ENCODE measurements at places on chromosomes 2 and 18.
A peak's percentile ranks its signal among the peaks of the same experiment; 100 is the strongest.

GRCh38 chr2:39246382-39246980 is 2.7 kb upstream of the CDKL4 start:
- no peak for DNase-seq

DNA sequence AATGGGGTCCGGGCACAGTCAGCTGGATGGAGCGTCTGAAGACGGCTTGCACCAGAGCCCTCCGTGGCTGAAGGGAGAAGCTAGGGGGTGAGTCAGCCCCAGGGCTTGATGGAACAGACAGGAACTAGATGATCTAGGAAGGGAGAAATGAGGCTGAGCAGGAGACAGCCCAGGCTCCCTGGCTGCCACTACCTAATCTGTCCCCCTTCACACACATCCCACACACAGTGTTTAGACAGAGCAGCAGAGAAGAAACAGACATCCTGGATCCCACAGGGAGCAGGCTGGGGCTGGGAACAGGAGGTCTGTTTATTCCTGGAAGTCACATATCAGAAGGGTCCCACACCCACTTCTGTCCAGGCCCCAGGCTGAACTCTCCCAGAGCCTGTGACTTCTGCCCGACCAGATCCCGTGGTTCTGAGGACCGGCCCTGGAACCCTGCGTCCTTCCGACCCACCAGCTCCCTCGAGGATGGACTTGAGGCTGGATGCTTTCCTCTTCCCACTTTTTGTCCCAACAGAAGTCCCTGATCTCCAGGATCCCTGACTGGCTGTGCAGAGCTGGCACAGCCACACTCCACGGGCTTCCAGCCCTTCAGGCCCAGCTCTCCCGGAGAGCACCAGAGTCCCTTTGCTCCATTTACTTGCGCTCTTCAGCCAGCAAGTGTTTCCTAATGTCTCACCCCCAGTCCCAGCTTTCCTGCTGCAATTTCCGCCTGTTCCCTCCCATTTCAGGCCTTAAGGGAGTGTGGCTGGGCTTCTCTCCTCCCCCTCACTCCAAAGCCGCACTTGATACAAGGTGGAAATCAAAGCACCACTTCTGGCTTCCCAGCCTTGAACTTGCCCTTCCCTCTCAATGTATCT is 1.5 kb upstream of the GPBAR1 start:
- DNase-seq, result peak; percentile 82

DNA sequence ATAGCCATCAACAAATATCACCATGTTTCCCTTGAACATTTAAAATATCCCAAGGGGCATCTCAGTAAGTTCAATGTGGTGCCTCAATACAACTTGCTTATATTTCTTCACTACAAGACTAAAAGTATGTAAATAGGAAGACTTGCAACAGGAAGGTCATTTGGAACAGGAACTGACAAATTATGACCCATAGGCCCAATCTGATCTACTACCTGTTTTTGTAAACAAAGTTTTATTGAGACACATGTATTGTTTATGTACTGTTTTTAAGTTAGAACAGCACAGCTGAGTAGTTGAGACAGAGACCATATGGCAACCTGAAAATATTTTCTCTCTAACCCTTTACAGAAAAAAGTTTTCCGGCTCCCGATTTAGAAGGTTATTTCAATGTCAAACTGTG is 154.8 kb upstream of the TFPI start:
- DNase-seq, result no peak

GRCh38 chr2:10897956-10898355 is 13.8 kb upstream of the KCNF1 start:
- DNase-seq, result peak; percentile 31

DNA sequence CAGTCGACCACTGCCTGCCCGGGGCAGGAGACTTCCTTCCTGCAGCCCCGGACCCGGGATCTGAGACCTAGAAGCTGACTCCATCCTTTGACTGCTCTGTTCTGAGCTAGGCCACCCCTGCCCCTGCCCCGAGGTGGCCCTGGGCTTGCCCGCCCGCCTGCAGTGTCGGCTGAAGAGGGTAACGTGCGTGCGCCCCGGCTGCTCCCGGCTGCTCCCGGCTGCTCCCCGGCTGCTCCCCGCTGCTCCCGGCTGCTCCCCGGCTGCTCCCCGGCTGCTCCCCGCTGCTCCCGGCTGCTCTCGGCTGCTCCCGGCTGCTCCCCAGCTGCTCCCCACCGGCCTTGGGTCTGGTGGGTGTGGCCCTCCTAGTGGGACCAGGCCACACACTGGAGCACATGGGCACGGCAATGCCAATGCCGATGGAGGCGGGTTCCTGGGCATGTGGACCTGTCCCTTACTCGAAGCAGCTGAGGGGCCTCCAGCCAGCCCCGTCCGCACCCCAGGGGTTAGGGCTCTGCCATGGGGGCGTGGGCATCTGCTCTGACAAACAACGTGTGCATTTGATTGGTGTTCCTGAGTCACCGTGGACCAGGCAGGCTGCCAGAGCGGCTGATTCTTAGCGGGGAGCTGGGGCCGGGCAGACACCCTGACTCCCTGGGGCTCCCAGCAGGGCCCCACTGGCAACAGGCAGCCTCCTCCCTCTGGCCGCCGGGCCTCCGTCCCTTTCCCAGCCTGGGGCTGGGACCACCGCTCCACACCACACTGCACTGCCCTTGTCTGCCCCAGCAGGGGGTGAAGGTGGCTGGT is 2.0 kb upstream of the GAL3ST2 start:
- peak; percentile 80 for DNase-seq

DNA sequence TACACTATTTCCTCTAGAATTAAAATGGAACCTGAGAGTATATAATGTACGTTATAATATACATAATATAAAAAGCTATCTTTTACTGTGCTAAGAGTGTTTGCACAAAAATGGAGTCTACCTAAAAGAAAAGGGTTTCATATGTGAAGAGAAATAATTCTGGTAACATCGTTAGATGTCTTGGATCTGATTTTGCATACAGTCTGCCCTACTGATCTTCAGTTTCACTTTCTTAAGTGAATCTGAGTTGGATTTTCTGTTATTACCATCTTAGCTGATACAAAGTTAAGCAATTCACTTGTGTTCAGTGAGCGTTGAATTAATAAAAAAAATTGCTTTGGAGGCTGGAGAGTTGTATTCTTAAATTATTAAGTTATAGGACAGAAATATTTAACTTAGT is 502.1 kb upstream of the TMEFF2 start:
- no peak for DNase-seq

DNA sequence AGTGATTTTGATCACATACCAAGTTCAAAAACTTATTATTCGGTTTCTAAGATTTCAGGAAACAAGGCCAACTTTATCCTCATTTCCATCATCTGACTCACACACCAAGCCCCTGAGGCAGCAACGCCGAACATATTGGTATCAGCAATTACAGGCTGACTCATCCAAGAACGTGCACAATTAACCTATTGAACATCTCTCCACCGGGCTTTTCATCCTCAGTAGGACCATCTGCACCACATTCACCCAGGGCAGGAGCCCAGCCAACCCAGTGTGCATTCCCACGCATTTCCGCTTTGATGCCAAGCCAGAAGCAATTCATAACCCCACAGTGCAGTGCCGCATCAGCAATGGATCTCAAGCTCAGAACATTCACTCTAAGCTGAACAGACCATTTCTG is 52.9 kb downstream of the SCG2 start:
- DNase-seq, result peak; percentile 99

DNA sequence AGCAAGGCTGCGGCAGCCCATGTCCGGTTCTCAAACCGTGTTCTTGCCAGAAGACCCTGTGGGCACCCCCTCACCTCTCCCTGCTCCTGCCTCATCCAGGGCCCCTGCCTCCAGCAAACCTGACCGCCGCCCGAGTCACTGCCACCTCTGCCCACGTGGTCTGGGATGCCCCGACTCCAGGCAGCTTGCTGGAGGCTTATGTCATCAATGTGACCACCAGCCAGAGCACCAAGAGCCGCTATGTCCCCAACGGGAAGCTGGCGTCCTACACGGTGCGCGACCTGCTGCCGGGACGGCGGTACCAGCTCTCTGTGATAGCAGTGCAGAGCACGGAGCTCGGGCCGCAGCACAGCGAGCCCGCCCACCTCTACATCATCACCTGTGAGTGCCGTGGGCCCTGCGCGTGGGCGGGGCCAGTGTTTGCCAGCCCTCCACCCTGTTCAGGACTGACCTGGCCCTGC is 32.2 kb downstream of the MTERF4 start:
- DNase-seq, result no peak

- no peak for DNase-seq
These were observed 186.5 kb upstream of the HS6ST1 start for GRCh38 chr2:128505150-128505490.

DNA sequence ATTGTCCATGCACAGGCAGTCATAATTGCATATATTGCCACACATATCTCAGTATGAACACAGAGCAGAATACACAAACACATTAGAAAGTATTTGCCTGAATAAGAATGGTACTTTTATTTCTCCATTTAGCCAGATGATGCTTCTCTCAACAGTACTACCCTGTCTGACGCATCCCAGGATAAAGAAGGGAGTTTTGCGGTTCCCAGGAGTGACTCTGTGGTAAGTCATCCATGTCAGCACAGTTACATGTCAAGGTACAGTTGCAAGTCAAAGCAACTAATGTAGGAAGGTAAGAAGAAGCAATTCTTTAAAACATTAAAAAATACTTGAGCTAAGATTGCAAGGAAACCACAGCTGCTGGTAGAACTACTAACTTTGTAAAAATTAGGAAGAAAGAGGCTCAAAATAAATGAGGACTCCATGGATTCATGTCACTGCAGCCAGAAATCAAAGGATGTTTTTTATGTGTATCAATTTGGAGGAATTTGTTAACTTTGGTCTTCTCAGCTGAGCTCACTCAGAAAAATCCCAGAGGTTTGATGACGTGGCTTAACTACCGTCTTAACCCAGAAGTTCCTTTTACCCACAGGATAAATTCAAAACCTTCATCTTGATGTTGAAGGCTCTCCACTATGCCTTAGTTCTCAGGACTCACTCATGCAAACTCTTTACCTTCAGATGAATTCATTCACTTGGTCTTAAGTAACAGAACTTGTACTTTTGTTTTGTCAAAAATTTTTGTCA is 130.3 kb downstream of the ARHGAP28 start:
- DNase-seq, result no peak

DNA sequence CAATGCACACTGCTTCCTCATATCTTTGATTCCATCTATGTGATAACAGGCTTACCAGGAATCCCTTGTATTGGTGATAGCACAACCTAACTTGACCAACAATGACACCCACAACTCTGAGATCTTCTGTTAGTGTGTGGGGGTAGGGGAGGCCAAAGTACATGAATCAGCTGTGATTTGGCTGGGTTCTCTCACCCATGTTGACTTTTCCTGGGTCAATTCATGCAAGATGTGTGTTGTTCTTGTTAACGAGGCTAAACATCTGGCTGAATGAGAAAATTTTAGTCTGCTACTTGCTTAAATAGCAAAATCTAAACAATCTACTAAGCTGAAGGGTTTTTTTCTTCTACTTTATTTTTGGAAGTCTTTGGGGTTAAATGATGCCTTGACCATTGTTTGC is 341.2 kb upstream of the SLC14A2 start:
- no peak for DNase-seq

GRCh38 chr2:152715854-152716428 is 1.3 kb downstream of the PRPF40A start:
- DNase-seq, result peak; percentile 47

- no peak for DNase-seq
These were observed 24.8 kb downstream of the RAB27B start for GRCh38 chr18:54852780-54853675.

- no peak for DNase-seq
These were observed 115.9 kb downstream of the UPP2 start for GRCh38 chr2:158217593-158217992.

GRCh38 chr2:6930923-6931647 is 13.9 kb downstream of the RNF144A start:
- DNase-seq, result no peak

DNA sequence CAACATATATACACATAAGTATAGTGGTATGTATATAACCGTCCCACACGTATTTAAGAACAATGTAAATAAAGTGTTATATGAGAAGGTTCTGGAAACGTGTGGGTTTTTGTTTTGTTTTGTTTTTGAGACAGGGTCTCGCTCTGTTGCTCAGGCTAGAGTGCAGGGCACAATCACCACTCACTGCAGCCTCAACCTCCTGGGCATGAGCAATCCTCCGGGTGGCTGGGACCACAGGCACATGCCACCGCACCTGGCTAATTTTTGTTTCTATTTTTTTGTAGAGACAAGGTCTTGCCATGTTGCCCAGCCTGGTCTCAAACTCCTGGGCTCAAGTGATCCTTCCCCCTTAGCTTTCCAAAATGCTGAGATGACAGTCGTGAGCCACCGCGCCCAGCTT is 6.2 kb downstream of the ADAM17 start:
- no peak for DNase-seq

GRCh38 chr2:190996338-190996946 is 17.5 kb downstream of the STAT1 start:
- peak; percentile 45 for DNase-seq

- DNase-seq, result no peak
These were observed 138.7 kb upstream of the CTDP1 start for GRCh38 chr18:79540904-79541282.

GRCh38 chr2:12424219-12424618 is 292.5 kb upstream of the TRIB2 start:
- DNase-seq, result no peak

DNA sequence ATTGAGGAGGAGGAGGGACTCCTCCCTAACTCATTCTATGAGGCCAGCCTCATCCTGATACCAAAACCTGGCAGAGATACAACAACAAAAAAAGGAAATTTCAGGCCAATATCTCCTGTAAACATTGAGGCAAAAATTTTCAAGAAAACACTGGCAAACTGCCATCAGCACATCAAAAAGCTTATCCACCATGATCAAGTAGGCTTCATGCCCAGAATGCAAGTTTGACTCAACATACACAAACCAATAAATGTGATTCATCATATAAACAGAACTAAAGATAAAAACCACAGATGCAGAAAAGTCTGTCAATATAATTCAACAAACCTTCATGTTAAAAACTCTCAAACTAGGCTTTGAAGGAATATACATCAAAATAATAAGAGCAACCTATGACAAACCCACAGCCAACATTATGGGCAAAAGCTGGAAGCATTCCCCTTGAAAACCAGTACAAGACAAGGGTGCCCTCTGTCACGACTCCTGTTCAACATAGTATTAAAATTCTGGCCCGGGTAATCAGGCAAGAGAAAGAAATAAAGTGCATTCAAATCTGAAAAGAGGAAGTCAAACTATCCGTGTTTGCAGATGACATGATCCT is 1014.3 kb downstream of the CBLN2 start:
- DNase-seq, result no peak

DNA sequence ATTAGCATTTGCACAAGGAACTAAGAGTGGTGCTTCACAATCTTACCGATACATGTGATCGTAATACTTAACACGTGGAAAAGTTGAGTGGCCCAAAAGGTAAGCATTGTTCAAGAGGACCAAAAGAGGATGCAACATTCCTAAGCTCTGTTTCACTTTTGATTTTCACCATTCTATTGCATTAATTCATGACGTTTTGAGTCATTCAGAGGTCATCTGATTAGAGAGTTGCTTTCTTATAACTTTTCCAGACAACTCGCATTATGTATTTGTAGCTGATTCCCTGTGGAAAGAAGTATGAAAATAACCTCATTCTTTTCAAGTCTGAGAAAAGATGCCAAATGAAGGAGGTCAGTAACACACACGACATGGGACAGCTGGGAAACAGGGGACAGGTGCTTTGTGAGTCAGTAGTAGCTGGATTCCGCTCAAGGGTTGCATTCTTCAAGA is 344.4 kb downstream of the RND3 start:
- peak; percentile 81 for DNase-seq
